ENCODE measurements at places on chromosomes 7 and 10.
A peak's percentile ranks its signal among the peaks of the same experiment; 100 is the strongest.

DNA sequence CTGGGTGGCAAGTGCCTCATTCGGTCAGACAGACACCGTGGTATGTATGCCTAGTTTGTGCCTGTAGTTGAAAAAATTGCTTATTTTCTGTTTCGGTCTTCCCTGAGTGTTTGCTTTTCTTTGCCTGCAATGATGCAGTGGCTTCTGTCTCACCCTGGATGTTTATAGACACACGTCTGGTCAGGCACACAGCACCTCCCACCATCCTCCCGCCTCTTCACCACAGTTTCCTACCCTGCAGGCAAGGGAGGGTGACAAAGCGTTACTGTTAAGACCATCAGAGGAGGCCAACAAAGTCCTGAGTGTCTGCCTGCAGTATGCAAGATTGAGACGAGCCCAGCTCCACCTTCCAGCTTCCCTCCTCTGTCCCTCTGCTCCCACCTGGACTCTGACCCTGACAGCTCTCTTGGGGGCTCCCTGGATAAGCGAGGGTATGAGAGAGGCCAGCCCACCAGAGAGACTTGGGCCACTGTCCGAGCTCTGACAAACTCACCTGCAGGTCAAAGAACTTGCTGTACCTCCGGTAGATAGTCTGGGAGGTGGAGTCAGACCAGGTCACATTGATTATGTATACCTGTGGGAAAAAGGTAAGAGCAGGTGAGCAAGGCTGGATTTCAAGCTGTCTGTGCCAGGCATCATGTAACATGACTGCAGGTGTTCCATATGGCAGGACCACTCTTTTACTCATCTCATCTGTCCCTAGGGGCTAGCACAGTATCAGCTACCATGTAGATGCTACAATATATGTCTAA, 54.4 kb downstream of the SH3PXD2A start:
- DNase-seq: peak; percentile 51

- DNase-seq: peak; percentile 37
These were observed 75.7 kb downstream of the IMMP2L start for GRCh38 chr7:111486472-111487142.

GRCh38 chr10:95297402-95297801, 6.6 kb upstream of the PDLIM1 start:
- no peak for DNase-seq

DNA sequence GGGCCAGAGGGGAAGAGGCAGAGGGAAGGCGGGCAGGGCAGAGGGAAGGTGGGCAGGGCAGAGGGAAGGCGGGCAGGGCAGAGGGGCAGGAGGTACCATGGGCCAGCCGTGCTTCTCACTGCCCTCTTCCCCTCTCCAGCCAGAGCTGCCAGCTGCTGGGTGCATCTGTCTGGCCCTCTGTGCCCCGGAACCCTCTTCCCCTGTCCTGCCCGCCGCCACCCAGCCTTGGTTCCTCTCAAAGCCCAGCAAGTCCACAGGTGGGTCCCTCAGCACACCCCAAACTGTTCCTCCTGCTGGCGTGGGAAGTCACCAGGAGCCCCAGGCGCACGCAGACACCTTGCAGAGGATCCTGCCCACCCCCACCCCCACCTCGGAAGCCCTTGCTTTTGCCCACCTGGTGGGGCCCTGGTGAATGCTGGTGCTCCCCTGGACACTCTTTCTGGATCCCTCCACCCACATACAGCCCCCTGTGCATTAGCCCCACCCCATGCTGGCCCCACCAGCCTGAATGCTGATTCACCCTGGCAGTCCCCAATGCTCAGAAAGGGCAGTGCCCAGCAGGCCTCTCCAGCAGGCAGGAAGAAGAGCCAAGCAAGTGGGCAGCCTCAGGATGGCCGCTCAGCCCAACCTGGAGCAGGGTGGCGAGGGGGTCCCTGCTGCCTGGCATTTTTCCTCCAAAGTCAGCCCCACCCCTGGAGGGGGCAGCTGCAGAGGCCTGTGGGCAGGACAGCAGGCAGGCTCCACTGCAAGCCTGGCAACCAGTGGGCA, 1.9 kb upstream of the PWWP2B start:
- no peak for DNase-seq

- no peak for DNase-seq
These were observed 1.4 kb downstream of the HECW1 start for GRCh38 chr7:43113622-43114457.

- DNase-seq: no peak
These were observed 41.1 kb downstream of the CXCL12 start for GRCh38 chr10:44343843-44344242.

- DNase-seq: no peak
These were observed 31.3 kb downstream of the LIPJ start for GRCh38 chr10:88617772-88618300.

DNA sequence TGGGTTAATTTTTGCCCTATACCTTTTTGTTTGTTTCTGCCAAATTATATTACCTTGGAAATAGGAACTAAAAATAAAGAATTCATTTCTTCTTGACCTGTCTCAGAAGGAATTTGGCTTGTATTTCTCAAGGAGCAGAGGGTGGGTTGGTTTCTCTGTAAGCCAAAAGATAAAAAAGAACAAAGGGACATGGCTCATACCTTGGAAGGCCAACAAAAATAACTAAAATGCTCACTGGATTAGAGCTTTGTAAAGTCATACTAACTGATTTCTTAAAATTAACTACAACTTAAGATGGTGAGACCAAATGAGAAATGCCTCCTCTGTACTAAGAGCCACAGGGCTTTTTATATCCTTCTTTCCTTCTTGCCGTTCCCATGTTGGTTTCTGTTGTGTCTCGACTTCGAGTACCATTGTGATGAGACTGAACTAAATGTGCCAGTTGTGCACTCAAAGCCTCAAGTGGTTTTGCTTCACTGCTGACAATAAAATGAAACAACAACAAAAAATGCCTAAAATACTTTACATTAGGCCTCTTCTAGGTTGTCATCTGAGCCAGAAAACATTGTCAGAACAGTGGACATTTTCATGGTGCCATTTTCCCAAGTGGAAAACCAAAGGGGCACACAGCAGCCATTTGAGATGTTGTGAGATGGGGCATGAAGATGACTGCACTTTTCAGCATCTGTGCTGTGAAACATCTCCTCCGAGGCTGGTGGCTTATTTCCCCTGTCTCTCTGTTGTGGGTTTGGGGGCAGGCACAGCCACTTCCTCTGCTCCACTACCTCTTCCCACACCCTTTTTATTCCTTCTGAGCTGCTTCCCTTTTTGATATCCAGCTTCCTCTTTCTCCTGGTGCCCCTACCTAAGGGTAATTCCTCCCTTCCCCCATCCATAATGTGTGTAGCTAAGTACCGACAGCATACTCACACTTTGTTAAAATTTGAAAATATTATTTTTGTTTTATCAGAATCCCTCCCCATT, 51.8 kb upstream of the AGR3 start:
- DNase-seq: no peak

DNA sequence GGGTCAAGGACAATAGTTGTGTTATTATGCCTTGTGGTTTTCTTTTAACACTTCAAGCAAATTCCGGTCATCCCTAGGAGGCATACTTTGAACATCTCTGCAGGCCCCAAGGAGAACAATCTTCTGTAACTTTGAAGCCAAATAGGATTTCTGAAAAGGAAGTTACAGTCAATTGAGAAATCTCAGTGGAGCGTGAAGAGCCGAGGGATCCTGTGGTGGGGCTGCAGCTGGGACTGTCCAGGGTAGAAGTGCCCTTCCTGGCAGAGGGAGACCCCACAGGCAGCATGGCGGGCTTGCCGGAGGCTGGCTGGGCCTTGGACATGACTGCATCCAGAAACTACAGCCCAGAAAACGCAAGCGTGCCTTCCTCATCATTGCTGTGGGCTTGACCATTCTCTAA, 179.7 kb downstream of the PTPN20 start:
- no peak for DNase-seq

- DNase-seq: no peak
These were observed 7.6 kb downstream of the GDF2 start for GRCh38 chr10:47329855-47330254.

- no peak for DNase-seq
These were observed 332.7 kb upstream of the CELF2 start for GRCh38 chr10:10684972-10685371.

DNA sequence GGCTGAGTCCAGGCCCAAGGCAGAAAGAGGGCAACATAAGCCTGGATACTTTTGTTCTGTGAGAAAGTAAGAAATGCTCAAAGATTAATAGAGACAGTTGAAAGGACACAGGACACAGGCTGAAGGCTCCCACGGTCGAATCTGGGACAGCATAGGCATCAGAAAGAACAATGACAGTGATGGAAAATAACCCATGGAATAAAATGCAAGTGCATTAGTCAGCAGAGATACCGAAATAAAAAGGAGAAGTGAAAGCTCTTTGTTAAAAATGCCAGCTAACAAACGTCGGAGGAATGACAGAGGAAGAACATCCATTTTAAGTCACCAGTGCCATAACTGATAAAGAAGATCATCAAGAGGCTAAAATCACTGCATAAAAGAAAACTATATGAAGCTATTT, 19.6 kb upstream of the AGAP5 start:
- no peak for DNase-seq

DNA sequence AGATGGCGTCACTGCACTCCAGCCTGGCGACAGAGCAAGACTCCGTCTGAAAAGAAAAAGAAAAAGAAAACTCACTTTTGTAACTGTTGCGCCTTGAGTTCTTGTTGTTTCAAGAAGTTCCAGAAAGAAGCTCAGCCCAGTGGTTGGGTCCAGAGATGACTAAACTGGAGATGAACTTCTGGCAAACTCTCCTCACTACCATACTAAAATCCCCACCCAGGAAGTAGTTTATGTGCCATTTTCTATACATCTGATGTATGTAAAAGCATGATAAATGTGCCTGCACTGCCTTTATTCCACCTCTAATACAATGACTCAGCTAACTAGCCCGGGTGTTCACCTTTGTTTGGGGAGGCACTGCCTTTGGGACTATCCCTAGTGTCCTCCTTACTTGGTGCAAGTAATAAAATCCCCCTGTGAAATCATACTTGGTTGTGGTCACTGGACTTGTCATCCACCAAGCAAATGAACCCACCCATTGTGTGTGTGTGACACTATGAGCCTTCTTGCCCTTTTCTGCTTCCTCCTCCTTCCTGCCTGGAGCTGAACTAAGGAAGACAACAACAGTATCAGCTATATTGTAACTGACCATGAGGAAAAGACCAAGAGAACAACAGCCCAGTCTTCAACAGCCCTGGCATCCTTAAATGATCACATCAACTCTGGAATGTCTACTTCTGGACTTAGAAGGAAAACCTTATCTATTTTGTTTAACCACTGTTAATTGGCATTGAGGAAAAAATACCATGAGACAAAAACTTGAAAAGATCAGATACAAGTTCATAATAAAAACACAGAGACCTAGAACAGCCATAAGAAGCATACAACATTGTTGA, 33.6 kb downstream of the JMJD1C start:
- DNase-seq: no peak

GRCh38 chr7:142308326-142308725, 50.5 kb upstream of the PRSS58 start:
- no peak for DNase-seq

GRCh38 chr7:22147868-22148267, 202.2 kb upstream of the CDCA7L start:
- DNase-seq: no peak

DNA sequence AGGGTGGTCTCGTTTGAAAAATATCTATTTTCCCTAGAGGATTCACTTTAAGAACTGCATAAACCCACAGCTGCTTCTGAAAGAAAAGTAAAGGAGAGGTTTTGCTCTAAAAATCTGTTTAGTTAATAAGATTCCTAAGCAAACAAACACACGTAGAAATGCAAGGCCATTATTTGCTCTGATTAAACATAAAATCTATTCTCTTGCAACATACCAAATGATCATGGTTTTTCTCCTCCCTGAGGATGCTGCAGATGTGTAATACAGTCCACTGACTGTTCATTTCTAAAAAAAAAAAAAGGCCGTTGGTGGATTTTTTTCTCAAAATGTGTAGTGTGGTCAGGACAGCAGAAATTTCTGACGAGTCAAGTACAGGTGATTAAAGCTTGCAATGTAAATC, 98.6 kb downstream of the BUB3 start:
- no peak for DNase-seq

- no peak for DNase-seq
These were observed 163.6 kb downstream of the DNAJB6 start for GRCh38 chr7:157500171-157500960.

DNA sequence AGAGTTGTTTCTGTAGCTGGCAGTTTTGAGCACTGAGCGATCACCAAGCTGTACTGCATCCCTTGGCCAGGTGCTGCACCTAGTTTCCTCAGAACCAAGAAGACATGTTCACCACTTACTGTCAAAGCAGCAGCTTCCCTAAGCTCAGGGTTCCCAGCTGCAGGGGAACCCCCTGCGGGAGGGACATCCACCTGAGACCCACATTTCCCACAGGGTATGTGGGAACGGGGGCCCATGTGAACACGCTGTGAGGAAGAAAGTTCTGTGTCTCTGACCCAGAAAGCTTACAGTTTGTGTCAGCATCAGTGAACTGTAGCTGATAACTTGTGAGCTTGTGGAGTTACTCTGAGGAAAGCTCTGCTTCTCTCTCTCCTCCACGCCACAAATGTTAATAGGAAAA, 436.8 kb upstream of the IGFBP3 start:
- DNase-seq: no peak

GRCh38 chr10:24518981-24519597, 204.6 kb downstream of the ARHGAP21 start:
- DNase-seq: no peak

- DNase-seq: no peak
These were observed 19.9 kb upstream of the CCNY start for GRCh38 chr10:35316218-35316967.

DNA sequence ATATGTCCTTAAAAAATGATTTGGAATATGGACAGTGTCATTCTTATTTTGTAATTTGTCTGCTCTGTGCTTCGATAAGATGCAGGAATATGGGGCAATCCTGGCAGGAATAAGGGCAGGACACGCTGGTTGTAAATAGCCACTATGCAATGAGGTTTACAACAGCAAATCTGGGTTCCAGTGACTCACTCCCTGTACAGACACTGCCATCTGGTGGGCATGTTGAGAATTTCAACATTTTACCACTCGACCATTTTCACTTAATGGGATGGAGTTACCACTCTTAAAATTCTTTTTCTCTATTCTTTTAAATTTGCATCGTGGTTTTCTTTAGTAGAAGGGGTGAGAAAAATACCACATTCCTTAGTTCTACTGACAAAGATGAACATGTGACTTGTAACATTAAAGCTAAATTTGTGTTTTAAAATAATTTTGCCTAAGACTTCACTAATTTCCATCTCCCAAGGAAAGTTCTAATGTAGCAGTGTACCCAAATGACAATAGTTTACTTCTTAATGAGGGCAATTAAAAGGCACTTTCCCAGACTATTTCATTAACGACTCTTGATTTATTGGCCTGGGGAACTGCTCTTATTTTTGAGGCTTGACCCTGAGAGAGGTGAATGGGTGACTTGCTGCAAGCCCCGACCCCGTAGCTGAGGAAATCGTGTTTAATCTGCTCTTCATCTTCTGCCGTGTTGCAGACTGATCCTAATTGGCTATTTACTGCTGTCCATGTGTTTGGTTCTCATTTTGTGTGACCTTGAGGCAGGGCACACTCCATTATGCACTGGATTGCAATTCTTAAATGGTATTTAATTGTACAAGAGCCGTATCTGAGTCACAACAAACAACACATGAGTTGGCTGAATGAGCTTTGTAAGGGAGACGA, 173.6 kb upstream of the IMMP2L start:
- peak; percentile 50 for DNase-seq

Data from DMS153 (cell line).